Kidney glomerular epithelial cell (primary cell): ENCODE measurements at places on chromosomes 2 and 18.

- peak; percentile 6 for DNase-seq
Observed at GRCh38 chr18:8661754-8662559, 43.4 kb upstream of the MTCL1 start.

- DNase-seq, result no peak
Observed at GRCh38 chr2:48258481-48259149, 271.3 kb upstream of the STON1 start.

- DNase-seq, result no peak
Observed at GRCh38 chr2:169796441-169796840, 2.2 kb upstream of the SSB start.

GRCh38 chr2:220090050-220090449 lies 462.6 kb downstream of the SLC4A3 start:
- DNase-seq, result no peak

- no peak for DNase-seq
Observed at GRCh38 chr2:44535376-44535775, 173.6 kb downstream of the CAMKMT start.

DNA sequence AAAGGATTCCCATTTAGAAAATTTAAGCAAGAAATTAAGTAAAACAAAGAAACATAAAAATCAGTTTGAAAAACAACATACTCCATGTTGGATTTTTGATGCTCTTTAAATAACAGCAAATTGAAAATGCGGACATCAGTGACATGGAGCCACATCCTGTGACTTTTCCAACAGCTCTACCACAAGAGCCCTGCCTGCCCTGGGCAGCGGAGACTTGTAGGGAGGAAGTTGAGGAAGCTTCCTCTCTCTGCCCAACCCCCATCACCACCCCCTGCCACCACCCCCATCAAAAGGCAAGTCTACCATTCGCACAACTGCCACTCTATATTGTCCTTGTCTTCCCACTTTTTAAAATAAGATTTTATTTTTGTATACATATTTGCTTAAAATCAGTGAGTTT lies 32.8 kb upstream of the DAPL1 start:
- DNase-seq, result no peak

DNA sequence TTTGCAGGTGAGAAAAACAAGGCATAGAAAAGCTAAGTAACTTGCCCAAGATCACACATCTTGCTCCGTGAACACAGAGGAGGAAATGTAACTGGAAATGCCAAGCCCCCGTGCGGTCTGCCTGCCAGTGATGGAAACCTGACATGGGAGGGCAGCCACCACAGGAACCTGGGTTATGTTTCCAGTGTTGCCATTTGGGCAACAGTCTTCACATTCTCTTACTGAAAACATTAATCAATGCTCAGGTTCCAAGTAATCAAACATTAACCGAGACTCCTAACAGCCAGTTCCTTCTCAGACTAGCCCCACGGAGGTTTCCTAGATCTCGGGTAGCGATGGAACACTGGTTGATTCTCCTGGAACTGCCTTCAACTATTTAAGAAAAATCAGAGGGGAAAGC lies 2.5 kb downstream of the TGFA start:
- peak; percentile 32 for DNase-seq

- no peak for DNase-seq
Observed at GRCh38 chr2:45690231-45690630, 38.8 kb downstream of the PRKCE start.

GRCh38 chr2:191376981-191377629 lies 131.9 kb downstream of the MYO1B start:
- peak; percentile 90 for DNase-seq

DNA sequence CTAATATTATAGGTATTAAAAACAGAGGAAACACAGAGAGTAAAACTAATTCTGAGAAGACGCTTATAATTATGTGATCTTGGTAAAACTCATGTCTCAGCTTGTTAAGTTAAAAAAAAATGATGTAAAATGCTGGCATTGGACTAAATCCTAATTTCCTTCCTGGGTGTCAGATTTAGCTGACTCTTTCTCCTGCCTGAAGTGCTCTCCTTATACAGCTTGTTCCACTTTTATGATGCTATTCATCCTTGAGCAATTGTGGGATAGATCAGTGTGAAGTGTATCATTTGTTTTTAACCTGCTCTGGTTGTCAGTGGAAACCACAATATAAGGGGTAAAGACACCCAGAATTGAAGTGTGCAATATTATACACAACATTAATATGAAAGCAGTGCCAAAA lies 84.9 kb downstream of the EFEMP1 start:
- DNase-seq, result no peak

- DNase-seq, result no peak
Observed at GRCh38 chr18:51654488-51655326, 457.2 kb upstream of the MEX3C start.

DNA sequence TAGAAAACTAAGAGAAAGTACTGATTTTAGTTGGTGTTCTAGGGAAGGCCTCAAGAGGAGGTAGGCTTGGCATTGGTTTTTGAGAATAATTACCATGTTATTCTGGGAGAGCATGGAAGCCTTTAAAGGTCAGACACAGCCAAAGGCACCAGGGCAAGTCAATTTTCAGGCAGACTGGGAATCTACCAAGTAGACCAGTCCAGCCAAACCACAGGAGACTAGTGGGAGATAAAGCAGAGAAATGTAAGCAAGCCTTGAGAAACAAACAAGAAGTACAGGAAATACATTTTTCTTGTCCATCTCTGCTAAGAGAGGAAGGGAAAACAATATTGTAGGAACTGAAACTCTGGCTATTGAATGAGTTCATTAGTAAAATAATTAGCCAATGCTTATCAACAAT lies 5.5 kb upstream of the CCDC68 start:
- DNase-seq, result no peak

DNA sequence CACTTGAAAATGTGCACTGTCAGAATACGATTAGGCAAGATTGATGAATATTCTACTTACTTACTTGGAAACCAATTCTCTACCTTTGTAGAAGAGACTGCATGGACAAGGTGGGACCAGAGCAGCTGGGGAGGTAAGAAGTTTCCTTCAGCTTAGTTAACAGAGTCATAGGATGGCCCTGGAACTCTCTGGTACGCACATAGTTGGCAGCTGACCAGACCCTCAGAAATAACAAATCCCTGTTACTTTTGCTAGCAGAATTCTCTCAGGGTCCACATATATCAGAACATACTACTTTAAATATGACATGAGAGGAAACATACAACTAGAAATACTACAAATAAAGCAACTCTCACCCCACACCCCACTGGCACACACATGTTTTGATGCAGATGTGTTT lies 24.8 kb upstream of the STAT1 start:
- no peak for DNase-seq

GRCh38 chr2:119707117-119708087 lies 28.4 kb downstream of the TMEM177 start:
- no peak for DNase-seq

GRCh38 chr2:14137643-14138042 lies 494.9 kb upstream of the LRATD1 start:
- DNase-seq, result no peak

DNA sequence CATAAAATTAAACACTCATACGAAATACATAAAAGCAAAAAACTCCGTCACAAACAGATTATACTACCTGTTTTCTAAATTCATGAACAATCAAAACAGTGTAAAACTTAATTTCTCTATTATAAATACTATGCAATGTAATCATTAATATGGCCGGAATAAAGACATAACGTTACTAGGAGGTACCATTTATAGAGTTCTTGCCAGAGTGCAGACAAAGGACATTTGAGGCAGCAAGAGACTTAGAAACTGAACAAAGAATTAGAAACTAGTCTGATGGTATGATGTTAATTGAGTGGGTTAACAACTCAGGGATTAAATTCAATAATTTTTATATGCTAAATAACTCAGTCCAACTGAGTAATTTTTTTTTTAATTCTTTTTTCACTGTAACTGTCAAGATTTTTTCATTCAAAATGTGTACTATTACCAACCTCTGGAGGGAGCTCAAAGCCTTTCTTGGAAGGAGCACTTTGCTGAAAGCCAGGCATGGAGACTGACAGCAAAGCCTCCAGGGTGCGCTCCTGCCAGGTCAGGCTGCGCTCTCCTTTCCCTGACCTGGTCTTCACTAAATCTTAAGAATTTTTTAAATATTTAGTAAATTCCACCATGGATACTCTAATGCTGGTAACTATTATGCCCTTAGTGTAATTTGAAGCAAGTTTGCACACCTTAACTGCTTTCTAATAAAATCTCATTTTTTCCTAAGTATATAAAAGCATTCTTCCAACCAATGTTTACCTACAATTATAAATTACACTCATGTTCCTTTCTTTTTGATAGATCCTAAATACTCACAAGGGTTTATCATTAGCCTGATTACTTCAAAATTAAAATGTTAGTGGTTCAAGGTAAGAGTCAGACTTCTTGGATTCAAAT lies 34.1 kb downstream of the WDR35 start:
- peak; percentile 35 for DNase-seq

DNA sequence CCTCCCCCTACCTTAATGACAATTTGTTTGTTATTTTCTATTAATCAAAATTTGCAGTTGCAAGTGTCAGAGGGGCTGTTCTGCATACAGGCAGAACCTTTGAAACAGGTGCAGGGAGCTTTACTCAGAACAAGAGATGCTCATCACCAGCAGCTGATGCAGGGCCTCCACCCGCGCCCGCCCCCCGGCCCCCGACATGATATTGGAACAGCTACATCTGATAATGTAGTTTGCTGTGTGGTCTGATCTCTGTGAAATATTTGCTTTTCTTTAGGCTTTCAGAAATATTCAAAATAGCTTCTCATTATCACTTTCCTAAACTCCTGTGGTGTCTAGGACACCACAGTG lies 130.0 kb downstream of the PRKCE start:
- DNase-seq, result no peak

GRCh38 chr18:42025491-42025890 lies 70.5 kb downstream of the PIK3C3 start:
- no peak for DNase-seq

GRCh38 chr18:34117319-34117718 lies 107.4 kb downstream of the NOL4 start:
- no peak for DNase-seq

- peak; percentile 78 for DNase-seq
Observed at GRCh38 chr2:191051825-191052778, 38.1 kb upstream of the STAT1 start.

DNA sequence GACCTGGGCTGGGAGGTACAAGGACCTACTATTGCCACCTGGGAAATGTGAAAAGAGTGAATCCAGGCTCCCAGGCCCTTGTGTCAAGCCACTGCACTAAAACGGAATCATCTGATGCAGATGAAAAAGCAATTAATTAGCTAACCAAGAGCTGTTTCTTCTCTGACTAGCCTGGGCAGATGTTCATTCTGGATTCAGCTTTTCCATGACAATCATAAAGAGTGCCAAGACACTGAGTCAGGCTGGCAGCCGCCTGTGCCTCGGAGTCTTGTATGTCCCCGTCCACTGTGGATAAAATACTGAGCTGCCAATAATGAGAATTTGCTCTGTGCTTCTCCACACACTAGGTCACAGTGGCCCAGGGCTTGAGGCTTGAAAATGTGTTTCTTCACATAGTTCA lies 21.7 kb upstream of the LCLAT1 start:
- DNase-seq, result no peak

- DNase-seq, result no peak
Observed at GRCh38 chr2:96906729-96907114, 36.8 kb upstream of the SEMA4C start.

DNA sequence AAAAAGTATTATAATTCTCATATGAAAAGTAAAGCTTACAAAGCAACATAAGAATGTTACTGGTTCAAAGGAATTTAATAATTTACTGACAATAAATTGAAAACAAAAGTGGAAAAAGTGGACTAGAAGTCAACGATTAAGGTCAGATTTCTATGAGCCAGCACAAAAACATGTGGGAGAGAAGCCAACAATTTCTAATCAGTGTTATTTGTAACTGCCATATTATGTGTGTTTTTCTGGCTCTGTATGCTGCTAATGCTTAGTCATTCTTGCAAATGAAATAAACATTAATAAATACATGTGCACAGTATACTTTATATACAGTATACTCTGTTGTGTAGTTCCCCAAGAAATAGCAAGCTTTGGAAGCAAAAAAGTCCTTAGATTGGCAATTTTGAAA lies 301.3 kb upstream of the RGPD4 start:
- peak; percentile 23 for DNase-seq

DNA sequence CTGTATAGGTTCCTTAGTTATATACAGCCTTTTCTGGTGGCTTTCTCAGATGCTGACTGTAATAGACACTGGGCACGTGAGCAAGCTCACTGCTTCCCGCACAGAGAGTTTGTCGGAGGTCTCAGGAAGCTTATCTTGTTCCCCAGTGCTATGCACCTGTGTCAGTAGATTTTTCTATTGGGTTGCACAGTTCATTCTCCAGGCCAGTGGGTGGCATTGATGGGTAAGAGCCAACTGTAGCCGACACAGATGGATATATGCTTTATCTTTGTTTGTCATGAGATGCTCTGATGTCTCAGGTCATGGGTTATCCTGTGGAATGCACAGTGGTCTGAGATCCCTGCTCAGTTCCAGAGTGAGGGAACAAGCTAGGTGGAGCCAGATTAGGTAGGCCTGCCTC lies 293.0 kb downstream of the GRB14 start:
- DNase-seq, result no peak

DNA sequence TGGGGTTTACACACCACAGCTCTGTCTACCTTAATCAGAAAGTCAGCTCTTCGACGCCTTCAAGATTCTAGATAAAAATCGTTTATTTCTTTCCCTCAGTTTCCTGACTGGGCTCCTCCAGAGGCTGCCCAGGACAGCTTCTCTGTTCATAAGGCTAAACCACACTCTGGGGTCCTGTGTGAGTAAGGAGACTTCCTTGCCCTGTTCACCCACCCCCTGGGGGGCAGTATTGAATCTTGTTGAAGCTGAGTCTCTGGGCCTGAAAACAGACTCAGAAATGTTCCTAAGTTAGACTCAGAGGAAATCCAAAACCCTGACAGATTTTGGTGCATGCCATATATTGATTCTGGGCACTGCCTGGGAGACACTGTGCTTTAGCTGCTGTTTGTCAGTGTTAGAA lies 43.0 kb downstream of the G6PC2 start:
- DNase-seq, result no peak

- peak; percentile 16 for DNase-seq
Observed at GRCh38 chr2:45121236-45121927, 112.1 kb upstream of the SIX2 start.

DNA sequence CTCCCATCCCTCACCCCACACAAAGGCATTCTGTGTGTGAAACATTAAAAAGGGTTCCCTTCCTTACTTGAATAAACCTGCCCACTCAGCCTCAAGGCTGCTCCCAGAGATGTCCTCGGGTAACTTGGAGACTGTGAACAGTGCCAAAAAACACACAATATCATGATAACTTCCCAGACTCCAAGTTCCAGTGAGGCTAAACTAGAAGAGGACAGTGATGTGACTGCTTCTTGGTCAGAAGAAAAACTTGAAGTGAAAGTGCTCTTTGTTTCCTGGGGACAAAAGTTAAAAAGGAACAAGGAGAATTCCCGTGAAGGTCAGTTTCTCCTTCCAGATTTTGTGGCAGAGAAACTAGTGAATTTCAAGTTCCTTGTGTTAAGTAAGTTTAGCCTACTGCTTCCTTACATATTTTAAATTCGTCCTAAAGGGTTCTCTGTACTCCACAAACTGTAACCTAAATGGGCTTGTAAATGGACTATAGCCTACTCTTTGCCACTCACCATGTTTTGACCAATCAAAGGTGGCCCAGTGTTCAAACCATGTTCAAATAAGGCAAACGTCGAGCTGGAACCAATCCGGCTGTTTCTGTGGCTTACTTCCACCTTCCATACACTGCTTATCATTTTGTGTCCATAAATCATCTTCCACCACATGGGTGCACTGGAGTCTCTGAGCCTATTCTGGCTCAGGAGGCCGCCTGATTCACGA lies 20.4 kb downstream of the TPRKB start:
- DNase-seq, result no peak

- DNase-seq, result no peak
Observed at GRCh38 chr2:48257456-48257855, 272.5 kb upstream of the STON1 start.

- DNase-seq, result no peak
Observed at GRCh38 chr2:145402706-145403277, 882.9 kb upstream of the ZEB2 start.
